Stimulated activated CD4-positive, alpha-beta T cell treated with anti-CD3 and anti-CD28 coated beads, TNF-alpha, amount 100 ng/mL, for 4 hours (primary cell): ENCODE measurements at places on chromosomes 11 and 22.

GRCh38 chr11:18699848-18700261 is 1.3 kb downstream of the TMEM86A start:
- no peak for DNase-seq

DNA sequence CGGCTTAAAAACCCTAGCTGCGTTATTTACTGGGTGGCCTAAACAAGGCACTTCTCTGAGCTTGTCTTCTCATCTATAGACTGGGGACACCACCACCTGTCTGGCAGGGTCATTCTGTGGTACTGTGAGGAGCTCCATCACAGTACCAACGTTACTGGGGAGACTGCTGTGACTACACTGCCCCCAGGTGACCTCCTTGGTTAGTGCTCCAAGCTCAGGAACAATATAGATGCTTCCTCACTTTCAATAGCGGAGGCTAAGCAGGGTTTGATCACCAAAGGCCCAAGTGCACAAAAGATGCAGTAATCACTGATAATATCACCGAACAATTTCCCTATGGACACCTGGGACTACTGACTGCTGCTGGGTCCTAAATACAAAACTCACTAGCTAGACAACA is 18.8 kb downstream of the PRPF19 start:
- DNase-seq: no peak

- DNase-seq: no peak
Observed at GRCh38 chr11:125967515-125967914, 21.7 kb downstream of the VSIG10L2 start.

DNA sequence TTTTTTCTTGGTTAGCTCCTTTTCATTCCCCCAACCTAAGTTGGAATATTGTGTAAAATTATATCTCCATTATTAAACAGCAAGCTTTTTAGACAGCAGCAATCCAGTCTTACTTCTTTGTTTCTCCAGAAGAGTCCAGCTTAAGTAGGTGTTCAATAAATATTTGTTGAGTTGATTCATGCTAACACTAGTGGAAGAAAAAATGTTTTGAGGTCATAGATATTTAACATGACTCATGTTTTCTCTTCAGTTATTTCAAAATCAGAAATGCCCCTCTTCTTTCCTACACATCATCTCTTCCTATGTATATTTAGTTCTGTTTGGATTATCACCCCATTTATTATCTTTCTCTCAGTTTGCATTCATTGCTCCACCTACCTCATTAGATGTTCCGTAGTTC is 20.3 kb downstream of the CCDC83 start:
- no peak for DNase-seq

DNA sequence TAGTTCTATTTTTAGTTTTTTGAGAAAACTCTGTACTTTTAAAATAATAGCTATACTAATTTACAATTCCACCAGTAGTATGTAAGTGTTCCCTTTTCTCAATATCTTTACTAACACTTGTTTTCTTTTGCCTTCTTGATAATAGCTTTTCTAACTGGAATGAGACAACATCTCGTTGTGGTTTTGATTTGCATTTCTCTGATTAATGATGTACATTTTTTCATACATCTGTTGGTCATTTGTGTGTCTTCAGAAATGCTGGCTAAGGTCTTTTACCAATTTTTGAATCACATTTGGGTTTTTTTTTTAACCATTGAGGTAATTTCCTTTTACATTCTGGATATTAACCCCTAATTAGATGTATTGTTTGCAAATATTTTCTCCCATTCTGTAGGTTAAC is 258.9 kb downstream of the DYNC2H1 start:
- DNase-seq: no peak

DNA sequence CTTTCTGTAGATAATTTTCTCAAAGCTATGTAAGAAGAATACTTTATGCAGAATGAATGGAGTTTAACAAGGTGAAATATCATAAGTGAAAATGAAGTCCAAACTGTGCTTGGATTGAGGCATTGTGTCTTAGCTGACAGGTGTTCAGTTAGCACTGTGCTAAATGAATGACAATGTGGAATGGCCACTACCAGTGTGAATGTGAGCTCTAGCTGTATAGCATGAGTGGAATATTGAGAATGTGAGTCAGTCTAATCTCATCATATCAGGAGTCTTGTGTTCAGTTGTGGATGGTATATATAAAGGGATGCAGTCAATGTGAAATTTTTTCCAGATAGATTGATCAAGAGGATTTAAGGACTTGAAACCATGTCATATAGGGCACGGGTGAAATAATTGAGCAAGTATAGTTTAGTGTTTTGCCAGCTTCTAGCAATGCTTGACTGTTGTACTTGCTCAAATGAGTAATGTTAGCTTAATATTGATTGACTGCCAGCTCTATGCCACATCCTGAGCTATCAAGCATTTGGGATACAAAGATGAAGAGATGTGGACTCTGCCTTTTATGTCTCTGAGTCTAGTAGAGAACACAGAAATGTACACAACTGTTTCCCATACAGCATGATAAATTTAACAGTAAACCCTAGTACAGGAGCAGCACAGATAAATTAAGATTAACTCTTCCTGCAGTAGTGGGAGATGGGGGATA is 10.6 kb upstream of the RAG2 start:
- no peak for DNase-seq

GRCh38 chr11:102974552-102975280 is 19.2 kb upstream of the MMP13 start:
- DNase-seq: no peak

- DNase-seq: no peak
Observed at GRCh38 chr22:33569559-33569958, 350.7 kb downstream of the LARGE1 start.

GRCh38 chr11:603154-603553 is 12.6 kb downstream of the IRF7 start:
- no peak for DNase-seq

DNA sequence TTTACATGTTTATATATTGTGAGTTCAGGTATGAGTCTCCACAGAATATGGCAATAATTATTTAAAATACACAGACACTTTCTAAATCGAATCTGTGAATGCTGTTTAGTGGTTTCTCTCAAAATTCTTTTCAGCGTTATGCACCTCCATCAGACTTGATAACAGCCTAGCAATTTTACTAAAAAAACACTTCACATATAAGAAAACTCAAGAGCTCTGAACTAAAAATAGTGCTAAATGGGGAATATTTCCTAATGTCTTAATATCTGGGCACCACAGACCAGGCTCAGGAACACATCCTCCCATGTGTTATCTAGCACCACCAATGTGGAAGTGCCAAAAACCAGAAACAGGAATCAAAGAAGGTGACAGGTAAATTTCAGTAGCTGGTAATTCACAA is 47.9 kb downstream of the ARHGAP32 start:
- no peak for DNase-seq

- DNase-seq: no peak
Observed at GRCh38 chr11:40166892-40167291, 1292.6 kb downstream of the LRRC4C start.

DNA sequence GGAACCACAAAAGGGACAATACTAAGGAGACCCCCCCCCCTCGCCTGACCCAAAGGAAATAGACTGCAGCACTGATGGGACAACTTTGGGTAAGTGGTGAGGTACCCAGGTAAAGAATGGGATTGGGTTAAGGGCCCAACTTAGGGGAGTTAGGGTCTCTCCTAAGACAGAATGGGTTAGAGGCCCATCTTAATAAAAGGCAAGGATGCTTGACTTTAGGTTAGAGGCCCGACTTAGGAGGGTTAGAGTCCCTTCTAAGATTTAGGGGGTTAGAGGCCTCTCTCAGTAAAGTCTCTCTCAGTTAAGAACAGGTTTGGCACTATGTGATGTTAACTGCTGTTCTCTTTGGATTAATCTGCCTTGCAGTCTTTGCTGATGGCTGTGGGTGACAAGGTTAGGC is 41.0 kb upstream of the DBX1 start:
- no peak for DNase-seq

GRCh38 chr11:76616676-76617552 is 53.6 kb downstream of the LRRC32 start:
- DNase-seq: no peak

GRCh38 chr11:30504468-30504867 is 81.7 kb downstream of the MPPED2 start:
- no peak for DNase-seq

- DNase-seq: no peak
Observed at GRCh38 chr11:109043315-109043714, 378.4 kb downstream of the DDX10 start.

DNA sequence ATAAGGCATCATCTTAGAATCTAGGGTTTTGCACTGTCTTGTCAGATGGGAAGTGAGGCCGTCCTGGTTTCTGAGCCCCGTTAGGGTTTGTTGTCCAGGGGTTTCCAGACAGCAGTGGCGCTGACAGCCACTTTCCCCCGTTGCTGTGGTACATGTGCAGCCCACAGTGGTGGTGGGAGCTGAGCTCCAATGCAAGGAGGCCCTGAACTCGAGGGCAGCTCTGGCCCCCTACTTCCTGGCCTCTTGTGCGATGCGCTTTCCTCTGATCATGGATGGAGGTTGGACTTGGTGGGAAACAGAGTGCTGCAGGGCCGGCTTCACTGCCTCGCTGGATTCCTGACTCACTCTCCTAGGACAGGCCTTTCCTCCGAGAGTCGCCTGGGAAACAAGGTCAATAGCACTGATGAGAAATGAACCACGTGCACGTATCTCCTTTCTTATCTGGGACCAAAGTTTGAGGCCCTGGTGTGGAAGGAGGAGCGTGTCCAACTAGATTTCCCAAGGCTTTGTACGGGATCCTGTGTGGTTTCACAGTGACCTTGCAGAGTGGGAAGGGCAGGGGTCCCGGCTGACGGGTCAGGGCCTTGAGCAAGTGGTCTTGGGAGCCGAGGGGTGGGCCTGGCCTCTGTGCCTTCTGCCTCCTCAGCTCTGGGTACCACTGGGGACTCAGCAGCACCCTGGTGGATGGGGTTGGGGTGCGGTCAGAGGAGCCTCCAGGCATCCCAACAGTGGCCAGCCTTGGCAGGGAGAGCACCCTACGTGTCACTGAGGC is 3.7 kb downstream of the PHRF1 start:
- no peak for DNase-seq
